ENCODE measurements at places on chromosomes 3 and 15. TPM values are rescaled to one million over a fixed set of nuclear protein-coding genes. Genes with fewer than 3 reads are reported as not detected.

DNA sequence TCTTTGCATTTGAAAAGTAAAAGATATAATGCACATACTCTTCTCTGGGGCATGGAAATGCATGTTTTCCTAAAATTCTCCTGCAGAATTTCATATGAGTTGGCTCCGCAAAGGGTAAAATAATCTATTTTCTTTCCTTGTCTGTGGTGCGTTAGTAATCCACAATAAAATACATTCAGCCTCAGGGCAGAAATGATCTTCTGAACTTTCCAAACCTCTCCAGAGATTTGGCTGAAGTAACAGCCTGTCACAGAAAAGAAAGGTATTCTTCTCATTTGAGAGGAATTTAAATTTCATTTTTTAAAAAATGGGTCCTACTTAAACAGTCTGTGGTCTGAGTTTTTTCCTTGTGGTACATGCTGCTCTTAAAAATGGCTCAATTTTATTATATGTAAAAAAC is 182.7 kb upstream of the DCBLD2 start:
- no peak for DNase-seq

- no peak for DNase-seq
Measured at GRCh38 chr15:88193415-88193814, 63.1 kb downstream of the NTRK3 start.

GRCh38 chr3:136750209-136750896 is 1.8 kb downstream of the STAG1 start:
- DNase-seq: peak; percentile 44

DNA sequence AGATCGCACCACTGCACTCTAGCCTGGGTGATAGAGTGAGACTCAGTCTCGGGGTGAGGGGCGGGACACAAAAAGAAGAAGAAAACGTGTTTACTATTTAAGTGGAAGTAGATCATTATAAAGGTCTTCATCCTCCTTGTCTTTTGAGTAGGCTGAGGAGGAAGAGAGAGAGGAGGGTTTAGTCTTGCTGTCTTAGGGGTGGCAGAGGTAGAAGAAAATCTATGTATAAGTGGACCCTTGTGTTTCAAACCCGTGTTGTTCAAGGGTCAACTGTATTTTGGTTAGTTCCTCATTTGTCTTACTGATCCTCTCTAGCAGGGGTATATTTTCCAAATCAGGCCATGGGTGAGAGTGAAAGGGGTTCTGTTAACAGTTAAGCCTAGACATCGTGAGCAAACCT is 40.1 kb downstream of the TRIM71 start:
- no peak for DNase-seq

- DNase-seq: no peak
Measured at GRCh38 chr15:39834256-39834655, 51.6 kb upstream of the FSIP1 start.

- peak; percentile 32 for DNase-seq
Measured at GRCh38 chr15:31439328-31439727, 112.7 kb downstream of the KLF13 start.

DNA sequence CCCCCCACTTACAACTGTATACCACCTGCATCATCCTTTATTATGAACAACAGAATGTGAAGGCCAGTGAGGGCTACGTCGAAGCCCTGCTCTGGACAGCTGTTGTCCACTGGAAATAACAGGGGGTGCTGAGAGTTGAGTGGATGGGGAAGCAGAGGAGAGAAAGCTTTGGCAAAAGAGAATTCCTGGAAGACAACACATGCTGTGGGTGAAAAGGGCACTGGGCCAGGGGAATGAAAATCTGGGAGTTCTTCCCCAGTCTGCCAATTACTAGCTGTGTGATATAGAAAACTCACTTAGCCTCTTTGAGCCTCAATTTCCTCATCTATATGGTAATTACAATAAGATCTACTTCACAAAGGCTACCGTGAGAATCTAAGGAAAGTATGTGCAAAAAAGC is 40.7 kb downstream of the FSTL1 start:
- peak; percentile 19 for DNase-seq

DNA sequence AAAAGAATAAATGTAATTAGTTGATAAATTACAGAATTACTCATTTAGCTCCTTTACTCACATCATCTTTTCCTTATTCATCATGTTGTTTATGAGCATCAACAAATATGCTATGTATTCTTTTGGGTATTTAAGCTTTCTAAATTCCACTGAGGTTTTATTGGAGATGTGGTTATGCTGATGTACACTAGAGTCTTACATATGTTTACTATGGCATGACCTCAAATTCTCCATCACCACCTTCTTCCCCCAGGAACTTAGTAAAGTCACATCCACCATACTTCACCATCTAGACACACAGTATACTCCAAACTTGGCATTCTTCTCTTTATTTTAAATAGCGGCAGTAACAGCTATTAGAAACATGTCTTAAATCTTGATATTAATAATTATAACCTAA is 74.1 kb upstream of the MELTF start:
- no peak for DNase-seq

DNA sequence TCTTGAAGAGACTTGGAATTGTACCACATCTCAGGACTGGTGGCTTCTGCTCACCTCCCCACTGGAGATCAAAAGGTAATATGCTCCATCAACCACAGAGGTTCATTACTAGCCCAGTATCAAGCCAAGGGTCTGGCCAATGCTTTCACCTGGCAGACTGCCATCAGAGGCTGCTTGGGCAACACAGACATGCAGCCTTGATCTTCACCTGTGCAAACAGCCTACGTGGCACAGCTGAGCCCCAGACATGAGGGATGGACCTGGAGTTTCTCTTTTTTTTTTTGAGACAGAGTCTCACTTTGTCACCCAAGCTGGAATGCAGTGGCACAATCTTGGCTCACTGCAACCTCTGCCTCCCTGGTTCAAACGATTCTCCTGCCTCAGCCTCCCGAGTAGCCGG is 105.6 kb upstream of the HES1 start:
- DNase-seq: no peak

- DNase-seq: no peak
Measured at GRCh38 chr3:99534951-99535704, 103.3 kb upstream of the COL8A1 start.

GRCh38 chr3:126056681-126057500 is 27.0 kb downstream of the SLC41A3 start:
- DNase-seq: no peak

GRCh38 chr15:66050264-66050663 is 181.0 kb downstream of the RAB11A start:
- no peak for DNase-seq

DNA sequence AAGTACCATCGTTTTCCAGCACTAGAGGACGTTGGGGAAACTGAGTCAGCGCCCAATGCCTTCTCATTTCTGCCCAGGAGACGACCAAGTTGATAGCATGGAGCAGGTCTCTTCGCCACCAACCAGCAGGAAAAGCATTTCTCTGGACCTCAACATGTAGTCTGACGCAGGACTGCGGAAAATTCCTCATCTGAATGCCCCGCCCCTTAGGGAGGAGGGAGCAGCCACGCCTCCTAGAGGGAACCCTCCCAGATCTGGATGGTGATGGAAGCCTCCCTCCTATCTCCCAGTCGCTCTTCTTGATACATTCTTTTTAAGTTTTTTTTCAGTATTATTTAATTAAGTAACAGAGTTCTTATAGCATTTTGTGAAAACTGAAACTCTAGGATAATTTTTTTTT is 17.4 kb upstream of the MINDY4B start:
- no peak for DNase-seq

GRCh38 chr15:64105113-64105704 is 9.4 kb downstream of the SNX1 start:
- no peak for DNase-seq

DNA sequence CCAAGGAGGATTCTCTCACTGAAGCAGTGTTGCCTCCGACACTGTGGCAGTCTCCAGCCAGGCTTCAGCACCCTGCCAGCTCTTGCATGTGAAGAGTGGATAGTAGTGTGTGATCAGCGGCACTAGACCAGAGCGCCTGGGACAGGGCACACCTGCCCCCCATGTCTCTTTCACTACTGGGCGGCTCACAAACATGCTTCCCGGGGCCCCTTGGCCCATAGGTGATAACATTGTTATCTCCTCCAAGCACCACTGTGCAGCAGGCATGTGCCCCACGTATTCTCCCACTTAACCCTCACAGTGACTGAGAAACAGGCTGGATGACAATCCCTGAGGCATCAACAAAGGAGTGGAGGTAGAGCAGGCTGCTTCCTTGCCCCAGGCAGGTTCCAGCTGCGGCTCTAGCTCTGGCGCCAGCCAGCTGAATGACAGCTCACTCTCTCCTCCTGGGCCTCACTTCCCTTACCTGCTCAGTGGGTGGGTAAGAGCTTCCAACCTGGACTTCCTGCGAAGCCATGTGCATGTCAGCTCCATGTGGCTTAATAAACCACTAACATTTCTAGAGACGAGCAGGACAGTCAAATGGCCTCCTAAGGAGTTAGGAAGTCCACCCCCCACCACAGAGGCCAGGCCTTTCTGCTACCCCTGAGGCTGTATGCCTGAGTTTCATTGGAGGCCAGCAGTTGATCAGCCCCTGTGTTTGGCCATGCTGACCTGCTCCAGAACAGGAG is 37.8 kb downstream of the KLF13 start:
- DNase-seq: peak; percentile 74

DNA sequence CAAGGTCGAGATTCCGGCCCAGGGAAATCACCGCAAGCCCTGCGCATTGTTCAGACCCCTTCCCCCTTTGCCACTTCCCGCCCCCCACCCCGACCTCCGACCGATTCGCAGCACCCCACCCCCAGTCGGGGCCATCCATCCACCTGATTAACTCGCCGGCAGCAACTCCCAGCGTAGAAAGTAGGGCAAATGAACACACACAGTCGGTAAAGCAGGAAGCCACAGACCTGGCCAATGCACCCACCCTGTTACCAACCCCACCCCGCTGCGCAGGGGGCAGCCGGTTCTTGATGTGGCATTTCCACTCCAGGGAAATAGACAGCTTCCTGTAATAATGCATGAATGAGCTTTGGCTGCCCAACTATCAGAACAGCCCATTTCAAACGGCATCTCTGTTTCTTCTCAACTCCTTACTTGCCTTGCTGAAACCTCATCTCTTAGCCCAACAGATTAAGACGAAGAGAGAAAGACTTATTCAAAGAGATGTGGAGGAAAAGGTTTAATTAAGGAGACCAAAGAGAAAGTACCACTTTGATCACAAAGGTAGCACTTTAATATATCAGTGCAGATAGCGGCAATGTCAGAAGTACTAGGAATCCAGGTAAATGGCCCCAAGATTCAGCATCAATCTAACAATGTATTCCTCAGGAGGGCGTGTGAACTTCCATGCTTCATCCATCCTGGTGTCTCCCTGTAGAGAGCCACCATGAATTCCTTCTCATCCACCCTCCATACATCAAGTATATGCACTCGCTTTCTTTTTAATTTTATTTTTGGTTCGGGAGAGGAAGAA is 1.9 kb downstream of the TNIK start:
- peak; percentile 62 for DNase-seq

DNA sequence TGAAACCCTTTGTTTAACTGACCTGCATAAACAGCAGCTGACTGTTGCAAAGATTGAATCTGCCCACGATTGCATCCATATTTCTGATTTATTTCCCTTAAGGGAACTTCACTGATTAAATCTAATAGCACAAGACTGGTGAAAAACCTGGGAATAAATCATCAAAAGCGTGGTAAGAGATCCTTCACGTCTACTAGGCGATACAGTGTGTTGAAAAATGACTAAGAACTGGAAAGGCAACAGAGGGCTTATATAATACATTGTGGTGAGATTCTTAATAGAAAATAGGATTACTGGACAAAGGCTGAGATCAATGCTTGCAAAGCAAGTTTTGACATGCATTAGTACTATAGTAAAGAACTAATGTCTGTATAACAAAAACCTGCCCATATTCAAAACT is 49.0 kb downstream of the POLQ start:
- no peak for DNase-seq

- no peak for DNase-seq
Measured at GRCh38 chr3:190094160-190094718, 26.5 kb downstream of the P3H2 start.

GRCh38 chr3:138936741-138937689 is 9.9 kb downstream of the FOXL2 start:
- no peak for DNase-seq

DNA sequence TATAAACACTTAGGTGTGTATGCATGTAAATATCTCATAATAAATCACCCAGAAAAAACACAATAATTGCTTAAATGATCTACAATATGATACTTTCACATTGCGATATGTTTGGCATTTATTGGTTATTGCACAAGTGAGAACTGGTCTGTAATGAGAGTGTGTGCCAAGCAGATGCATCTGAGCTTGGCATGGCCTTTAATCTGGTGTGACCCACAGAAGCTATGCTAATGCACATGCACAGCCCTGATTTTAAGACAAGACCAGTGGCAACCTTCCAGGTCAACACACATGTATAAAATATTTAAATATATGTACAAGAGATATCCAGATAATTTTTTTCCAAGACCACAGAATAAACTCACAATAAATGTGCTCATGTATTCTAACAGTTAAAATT is 42.7 kb downstream of the C2CD4A start:
- no peak for DNase-seq

The KBTBD8 gene
- total RNA-seq: 9.8 TPM

The ADAMTS9 gene
- not detected for total RNA-seq

The SERINC4 gene
- total RNA-seq: not detected

The RAD51 gene
- total RNA-seq: 12.0 TPM

The CCR3 gene
- total RNA-seq: 1.1 TPM

The EEF1AKMT4 gene
- 23.3 TPM for total RNA-seq

The NEIL1 gene
- total RNA-seq: 9.1 TPM

The FOXL2NB gene
- total RNA-seq: not detected

Data from G401 (cell line).